ENCODE measurements at places on chromosomes 16 and 17. TPM values are rescaled to one million over a fixed set of nuclear protein-coding genes. Genes with fewer than 3 reads are reported as not detected.

The CISD3 gene
- polyA plus RNA-seq = 15.4 TPM

DNA sequence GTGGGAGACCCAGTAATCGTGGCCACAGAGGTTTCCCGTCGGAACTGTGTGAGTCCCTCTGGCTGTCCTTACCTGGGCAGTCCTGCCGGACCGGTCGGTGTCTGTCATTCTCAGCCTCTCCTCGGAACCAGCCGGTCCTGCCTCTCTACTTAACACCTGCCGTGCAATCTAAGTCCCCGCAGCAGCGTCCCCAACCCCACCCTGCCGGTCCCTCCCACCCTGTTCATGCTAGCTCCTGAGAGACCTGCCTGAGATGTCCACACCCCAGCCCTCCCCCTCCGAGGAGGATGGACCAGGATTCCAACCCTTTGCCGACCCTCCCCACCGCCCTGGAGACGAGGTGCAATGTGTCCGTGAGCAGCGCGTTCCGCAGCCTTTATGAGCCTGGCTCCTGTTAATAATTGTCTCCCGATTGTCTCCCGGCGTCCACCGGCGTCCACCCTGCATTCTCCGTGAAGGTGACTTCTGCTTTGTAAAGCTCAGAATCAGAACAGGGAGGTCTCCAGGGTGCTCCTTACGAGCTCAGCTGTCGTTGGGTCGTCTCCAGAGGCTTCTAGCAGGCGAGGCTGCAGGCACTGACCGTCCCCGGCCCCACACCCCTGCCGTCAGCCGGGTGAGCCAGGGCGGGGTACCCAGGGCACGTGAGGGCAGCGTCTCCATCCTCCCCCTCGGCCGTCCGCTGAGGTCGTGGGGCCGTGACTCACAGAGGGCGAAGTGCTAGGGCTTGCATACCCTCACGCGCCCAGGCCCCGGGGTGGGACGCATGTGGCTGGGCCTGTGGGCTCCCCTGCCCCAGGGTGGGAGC is 10.1 kb downstream of the METRNL start:
- DNase-seq = no peak

GRCh38 chr17:57284984-57285646 is 28.8 kb downstream of the MSI2 start:
- DNase-seq = no peak

The FOXN1 gene
- polyA plus RNA-seq = 0.34 TPM

GRCh38 chr17:6927290-6928126 is 68.3 kb upstream of the ALOX12 start:
- no peak for DNase-seq

All from left renal pelvis (tissue), 4 donors.